Stimulated activated CD4-positive, alpha-beta T cell treated with anti-CD3 and anti-CD28 coated beads, Interleukin-1b, Interleukin-23, amount 100 ng/mL, for 48 hours (primary cell): ENCODE measurements at places on chromosomes 4 and X.

- no peak for DNase-seq
Measured at GRCh38 chr4:2834001-2834921, 9.4 kb upstream of the ADD1 start.

DNA sequence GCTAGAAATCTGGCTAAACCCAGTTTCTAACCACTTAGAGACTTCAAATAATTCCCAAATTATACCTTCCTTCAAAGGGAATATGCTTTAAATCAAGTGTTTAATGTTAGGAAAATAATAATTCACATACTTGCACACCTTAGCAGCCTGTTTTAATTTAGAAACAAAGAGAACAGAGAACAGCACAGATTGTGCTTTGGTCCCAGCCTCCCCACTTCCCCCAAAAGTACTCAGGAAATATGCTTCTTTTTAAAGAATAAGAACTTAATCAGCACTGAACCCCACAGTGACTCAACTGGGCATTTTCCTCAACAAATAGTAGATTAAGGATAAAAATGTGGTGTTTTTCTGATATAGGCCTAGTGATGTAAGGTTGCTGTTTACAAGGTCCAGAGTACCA is 295.8 kb downstream of the GBA3 start:
- no peak for DNase-seq

DNA sequence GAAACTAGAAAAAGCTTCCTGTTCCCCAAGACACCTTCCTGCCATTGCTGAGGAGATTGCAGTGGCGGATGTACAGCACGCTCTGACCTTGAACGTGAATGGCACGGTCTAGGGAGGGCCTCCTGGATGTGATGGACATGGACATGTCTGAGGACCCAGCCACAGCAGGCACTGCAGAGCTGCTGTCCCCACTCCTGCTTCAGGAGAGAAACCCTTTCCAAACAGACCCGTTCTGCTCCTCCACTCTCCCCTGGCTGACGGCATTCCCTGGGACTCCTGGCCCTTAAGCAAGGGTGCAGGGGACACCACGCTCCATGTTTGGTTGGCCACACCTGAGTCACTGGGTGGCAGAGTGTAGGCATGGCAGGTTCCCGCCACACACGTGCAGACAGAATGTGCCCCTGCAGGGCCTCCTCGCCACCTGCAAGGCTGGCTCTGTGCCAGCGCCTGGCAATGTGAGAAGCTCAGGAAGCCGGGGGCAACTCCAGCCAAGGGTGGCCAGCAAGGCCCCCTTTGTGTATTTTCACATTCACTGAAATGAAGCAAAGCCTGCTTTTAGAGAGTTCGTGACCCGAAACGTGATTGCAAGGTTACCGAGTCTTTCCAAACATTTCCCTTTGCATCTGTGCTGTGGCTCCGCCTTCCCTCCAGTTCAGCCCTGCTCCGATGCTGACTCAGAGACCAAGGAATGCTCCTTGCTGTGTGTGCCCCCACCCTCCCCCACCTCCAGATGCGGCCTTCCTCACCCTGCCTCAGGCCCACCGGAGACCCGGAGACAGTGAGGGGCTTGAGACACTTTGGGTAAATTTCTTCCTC is 46.1 kb downstream of the HTRA3 start:
- no peak for DNase-seq

GRCh38 chr4:10186228-10187214 is 69.9 kb upstream of the WDR1 start:
- DNase-seq: no peak

GRCh38 chr4:76036855-76037254 is 985 bp upstream of the CXCL11 start:
- DNase-seq: no peak

DNA sequence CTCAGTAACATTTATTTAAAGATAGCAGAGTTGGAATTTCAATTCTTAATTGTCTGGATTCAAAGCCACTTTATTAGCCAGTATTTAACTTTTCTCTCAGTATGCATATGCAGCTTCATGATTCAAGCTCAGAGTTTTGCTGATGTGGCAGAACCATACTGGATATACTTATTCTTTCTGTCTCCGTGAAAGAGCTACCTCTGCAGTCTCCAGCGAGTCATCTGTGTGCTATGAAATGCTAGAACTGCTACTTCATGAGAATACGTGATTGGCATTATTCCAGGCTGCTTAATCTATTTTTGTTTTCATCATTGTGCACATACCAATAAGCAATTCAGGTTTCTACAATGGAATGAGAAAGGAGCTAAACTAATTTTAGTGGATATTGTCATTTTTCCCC is 743.7 kb downstream of the C4orf33 start:
- DNase-seq: no peak
